ENCODE measurements at places on chromosomes 7 and 10.

GRCh38 chr7:139396323-139396951 is 36.7 kb downstream of the LUC7L2 start:
- peaks cover 2% of the 10 kb centered on the region for H3K36me3 ChIP-seq
- H3K27ac ChIP-seq = no peak overlapping the region
- DNase-seq = no peak
- H3K4me1 ChIP-seq = peaks cover 4% of the 10 kb centered on the region

- no peak for DNase-seq
- no peaks in the 10 kb centered on the region for H3K27me3 ChIP-seq
- H3K36me3 ChIP-seq = peaks cover 8% of the 10 kb centered on the region
- no peak overlapping the region for H3K4me3 ChIP-seq
- no peaks in the 10 kb centered on the region for H3K4me1 ChIP-seq
- H3K27ac ChIP-seq = no peak overlapping the region
These were observed 55.4 kb downstream of the SLC37A3 start for GRCh38 chr7:140342727-140343514.

DNA sequence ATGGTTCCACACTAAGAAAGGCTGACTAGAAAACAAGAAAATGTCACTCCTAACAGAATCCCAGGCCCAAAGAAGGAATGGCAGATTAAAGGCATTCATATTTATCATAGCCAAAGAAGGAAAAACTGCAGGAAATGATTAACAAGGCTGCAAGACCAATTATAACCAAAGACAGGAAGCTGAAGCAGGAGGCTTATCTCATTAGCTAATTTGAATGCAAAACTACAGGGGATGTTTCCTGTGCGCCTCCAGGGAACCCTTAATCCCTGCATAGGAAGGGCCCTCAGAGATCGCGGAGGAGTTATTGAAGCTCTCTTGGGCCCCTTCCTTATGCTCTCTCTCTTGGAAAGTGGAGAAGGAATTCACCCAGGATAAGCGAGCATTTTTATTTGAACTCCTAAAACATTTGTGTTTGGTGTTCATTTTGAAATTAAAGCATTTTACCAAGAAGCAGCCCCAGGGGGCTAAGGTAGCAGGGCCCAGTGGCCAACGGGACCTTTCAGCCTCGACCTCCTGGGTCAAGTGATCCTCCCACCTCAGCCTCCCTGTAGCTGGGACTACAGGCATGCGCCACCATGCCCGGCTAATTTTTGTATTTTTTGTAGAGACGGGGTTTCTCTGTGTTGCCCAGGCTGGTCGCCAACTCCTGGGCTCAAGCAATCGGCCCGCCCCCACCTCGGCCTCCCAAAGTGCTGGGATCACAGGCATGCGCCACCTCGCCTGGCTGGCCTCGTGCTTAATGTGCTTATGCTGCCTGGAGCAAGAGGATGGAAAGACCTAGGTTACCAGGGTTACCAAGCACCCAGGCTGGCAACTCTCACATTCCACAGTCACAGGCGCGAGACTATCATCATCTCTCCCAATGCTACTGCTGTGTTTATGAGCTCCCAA is 24.1 kb upstream of the PROSER2 start:
- H3K27ac ChIP-seq = no peak overlapping the region
- H3K27me3 ChIP-seq = no peaks in the 10 kb centered on the region
- no peaks in the 10 kb centered on the region for H3K4me1 ChIP-seq

GRCh38 chr10:24825551-24825950 is 101.9 kb upstream of the ARHGAP21 start:
- H3K36me3 ChIP-seq = no peaks in the 10 kb centered on the region
- no peaks in the 10 kb centered on the region for H3K4me1 ChIP-seq
- no peaks in the 10 kb centered on the region for H3K27me3 ChIP-seq
- H3K27ac ChIP-seq = no peak overlapping the region
- DNase-seq = no peak

GRCh38 chr10:13161857-13162271 is 506 bp downstream of the MCM10 start:
- H3K4me1 ChIP-seq = peaks cover 15% of the 10 kb centered on the region
- no peak overlapping the region for H3K27ac ChIP-seq
- H3K27me3 ChIP-seq = no peaks in the 10 kb centered on the region
- H3K4me3 ChIP-seq = peak overlapping the region; percentile 68
- DNase-seq = no peak
